ENCODE measurements at places on chromosomes 12 and 14.

GRCh38 chr14:95518045-95518751 is 1.7 kb upstream of the SYNE3 start:
- DNase-seq, result no peak

DNA sequence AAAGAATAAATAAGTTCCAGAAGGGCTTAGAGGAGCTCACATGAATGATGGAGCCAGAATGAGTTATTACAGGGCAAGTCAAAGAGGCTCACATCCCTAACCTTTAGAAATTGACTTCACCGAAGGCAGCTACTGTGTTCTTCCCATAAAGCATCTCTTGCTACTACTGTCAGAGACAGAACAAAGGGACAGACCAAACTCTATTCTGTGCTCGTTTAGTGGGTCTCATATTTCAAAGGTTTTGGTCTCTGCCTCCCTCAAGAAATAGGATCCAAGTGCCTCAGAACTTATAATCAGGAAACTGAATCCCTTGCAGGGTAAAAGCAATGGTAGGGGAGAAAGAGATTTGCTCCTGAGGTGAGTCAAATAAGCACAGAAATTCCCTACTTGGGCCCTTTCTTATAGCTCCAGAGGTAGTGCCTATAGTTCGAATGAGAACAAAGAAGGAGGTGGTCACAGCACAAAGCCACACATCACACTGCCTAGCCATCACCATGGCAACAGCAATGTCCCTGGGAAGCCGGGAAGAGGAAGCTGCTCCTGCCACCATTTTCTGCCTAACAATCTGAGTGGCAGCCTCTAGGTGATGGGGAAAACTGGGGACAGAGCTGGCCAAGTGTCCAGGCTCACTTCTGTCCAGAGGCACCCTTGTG is 294.9 kb downstream of the FOXN3 start:
- DNase-seq, result no peak

DNA sequence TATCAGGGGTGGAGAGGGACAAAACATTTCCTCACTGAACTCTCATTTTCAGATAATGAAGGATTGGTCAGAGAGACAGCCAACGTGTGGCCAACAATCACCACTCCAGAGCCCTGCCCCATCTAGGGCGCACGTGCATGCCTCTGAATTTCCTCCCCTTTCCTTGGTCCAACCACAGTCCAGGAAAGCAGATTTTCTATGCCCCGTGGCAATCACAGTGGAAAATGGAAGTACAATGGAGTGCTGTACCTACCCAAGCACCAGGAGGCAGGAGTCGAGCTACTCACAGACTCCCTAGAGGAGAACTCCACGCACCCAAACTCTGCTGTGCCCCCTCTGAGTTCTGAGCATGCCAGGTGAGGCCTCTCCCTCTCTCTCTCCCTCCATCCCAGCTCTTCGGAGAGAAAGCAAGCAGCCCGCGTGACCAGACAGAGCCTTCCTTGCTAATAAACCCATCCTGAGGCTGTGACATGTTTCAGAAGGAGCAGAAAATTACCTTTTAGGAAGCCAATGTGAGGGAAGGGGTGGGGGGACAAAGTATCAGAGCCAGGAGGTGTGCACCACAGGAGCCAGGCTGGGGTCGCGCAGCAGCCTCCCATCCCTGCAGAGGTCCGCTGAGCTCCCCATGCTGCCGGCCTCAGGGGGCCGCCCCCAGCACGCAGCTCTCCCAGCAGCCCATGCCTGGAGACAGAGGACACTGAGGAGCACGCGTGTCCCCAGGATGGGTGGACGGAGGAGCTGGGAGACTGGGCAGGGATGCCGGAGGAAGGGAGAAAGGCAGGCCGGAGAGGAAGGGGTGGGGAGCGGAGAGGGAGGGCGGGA is 73.4 kb downstream of the PITPNM2 start:
- no peak for DNase-seq

GRCh38 chr14:94227029-94227428 is 52.9 kb downstream of the PPP4R4 start:
- DNase-seq, result no peak

DNA sequence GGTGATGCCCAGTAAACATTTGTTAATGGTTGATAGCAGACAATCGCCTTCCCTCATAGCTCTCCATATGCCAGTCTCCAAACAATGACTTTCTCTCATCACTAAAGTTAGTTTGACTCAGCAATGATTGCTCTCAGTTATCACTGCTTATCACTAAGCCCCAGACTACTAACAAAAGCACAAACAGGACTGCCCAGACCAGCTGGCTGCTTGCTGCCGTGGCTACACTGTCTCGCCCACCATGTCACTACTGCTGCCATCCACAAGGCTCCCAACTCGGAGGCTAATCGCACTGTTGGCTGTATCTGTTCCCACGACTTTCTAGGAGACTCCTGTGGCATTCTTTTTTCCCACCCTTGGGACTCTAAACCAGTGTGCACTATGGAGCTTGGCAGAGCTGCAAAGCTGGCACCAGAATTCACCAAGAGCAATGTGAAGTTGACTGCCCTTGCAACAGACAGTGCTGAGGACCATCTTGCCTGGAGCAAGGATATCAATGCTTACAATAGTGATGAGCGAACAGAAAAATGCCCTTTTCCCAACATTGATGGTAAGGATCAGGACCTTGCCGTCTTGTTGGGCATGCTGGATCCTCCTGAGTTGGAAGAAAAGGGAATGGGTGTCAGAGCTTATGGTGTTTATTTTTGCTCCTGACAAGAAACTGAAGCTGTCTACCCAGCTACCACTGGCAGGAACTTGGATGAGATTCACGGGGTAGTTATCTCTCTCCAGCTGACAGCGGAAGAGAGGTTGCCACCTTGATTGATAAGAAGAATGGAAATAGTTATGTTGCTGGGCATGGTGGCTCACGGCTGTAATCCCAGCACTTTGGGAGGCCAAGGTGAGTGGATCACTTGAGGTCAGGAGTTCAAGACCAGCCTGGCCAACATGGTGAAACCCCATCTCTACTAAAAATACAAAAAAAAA is 27.1 kb upstream of the NR2C1 start:
- no peak for DNase-seq

DNA sequence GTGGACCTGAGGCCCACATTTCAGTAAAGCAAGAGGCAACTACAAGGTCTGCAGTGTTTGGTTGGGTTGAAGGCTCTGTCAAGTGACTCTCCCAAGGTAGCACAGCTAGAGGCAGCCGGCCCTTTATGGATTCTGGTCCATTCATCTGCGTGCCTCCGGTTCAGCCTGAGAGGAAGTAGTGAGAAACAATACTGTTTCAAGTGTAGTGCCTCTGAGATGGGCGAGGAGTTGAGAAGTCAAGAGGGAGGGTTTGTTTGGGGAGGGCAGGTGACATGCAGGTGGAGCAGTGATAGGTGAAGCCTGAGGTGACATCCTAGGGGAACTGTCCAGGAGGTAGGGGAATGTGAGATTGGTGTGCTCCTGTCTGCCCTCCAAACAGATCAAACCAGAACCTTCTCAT is 933.5 kb downstream of the VRK1 start:
- DNase-seq, result no peak

- DNase-seq, result no peak
Observed at GRCh38 chr12:12686925-12687324, 9.1 kb downstream of the GPR19 start.

DNA sequence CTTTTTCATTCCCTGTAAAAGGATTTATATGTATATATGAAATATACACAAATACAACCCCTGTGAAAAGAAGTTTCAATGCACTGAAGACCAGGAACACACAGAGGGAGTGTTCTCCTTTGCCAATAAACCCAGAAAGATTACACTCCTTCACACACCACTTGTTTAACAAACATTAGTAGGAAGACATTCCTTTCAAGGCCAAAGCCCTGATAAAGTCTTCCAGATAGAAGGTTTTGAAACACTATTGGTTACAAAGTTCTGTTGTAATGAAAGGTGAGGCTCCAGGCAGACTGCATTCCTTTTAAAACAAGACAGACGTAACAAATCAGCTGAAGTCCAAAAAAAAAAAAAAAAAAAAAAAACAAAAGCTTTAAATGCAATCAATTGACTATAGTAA is 81.0 kb downstream of the PTPN21 start:
- no peak for DNase-seq

- no peak for DNase-seq
Observed at GRCh38 chr12:57808351-57808750, 10.2 kb downstream of the AVIL start.

DNA sequence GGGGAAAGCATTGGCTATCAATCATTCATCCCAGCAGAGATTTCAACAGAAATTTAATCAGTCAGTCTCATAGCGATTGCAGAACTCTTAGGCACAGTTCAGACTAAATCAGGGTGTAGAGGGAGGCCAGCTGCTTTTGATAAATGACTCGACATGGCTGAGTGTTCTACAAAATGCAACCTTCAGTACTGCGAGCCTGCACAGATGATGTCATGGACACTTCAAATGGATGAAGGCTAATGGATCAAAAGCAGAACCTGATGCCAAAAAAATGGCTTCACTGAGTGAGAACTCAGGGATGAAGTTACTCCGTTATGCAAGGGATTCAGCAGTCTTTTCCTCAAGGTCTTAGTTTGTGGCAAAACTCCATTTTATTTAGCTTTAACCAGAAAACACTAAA is 167.3 kb downstream of the DACT1 start:
- DNase-seq, result no peak

GRCh38 chr12:51009056-51009440 is 17.1 kb downstream of the SLC11A2 start:
- peak; percentile 60 for DNase-seq

DNA sequence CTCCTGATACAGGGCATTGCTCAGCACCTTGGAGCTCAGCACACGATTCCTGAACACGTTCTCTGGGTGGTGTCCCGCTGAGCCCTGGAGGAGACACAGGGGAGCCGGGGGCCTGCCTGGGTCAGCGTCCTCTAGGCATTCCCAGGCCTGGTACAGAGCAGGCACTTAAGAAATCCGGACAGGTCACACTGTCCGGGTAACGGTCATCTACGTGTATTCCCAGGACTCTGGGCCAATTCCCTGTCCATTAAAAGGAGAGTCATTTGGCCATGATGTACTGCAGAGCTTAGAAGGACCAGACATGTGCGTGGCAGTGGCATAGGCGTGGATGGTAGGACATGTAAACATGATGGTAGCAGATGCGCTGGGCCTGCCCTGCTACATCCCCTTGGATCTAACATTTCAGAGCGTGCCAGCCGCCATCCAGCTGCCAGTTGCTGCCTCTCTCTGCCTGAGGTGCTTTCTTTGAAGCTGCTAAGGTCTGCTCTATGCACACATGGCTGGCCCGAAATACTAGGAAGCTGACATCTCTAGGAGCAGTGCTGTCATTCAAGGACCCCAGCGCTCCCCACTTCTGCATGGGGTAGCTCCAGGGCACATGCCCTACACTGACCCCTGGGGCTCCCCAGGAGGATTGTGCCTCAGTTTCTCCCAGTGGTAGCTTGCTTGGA is 273.1 kb upstream of the RTL1 start:
- no peak for DNase-seq

DNA sequence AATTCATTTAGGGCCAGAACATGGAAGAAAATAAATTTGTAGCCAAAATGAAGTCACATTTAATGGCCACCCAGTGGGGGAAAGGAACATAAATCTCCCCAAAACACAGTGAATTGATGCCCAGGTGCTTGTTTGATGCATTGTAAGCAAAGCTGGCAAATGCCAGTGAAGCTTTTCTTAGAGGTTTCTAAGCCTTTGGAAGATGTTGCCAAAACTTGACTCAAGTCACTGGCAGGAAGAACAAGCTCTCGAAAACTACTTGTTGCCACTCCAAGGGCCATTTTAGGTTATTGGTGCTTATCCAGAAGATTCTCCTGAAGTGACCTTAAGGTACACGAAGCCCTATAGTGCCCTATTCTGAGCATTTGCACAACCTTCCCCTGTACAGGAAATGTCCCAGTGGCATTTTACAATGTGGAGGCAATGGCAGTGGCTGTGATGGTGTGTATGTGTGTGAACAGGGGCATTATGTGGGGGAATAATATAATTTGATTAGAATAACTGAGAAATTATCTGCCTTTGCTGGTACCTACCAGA is 89.5 kb upstream of the NOVA1 start:
- no peak for DNase-seq

DNA sequence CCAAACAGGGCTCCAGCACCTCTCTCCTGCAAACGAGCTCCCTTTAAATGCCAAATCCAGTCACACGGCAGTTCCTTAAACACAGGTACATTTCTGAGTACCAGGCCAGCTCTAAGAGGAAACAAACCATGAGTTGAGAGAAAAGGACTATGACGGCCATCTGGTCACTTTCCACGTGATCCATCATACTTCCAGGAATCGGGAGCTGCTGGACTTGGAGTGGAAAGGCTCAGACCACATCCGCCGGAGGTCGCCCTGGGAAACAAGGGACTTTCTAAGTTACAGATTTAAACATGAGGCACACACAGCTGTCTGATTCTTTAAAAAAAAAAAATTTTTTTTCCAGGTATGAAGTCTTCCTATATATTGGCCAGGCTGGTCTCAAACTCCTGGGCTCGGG is 39.2 kb downstream of the ACADS start:
- DNase-seq, result no peak

DNA sequence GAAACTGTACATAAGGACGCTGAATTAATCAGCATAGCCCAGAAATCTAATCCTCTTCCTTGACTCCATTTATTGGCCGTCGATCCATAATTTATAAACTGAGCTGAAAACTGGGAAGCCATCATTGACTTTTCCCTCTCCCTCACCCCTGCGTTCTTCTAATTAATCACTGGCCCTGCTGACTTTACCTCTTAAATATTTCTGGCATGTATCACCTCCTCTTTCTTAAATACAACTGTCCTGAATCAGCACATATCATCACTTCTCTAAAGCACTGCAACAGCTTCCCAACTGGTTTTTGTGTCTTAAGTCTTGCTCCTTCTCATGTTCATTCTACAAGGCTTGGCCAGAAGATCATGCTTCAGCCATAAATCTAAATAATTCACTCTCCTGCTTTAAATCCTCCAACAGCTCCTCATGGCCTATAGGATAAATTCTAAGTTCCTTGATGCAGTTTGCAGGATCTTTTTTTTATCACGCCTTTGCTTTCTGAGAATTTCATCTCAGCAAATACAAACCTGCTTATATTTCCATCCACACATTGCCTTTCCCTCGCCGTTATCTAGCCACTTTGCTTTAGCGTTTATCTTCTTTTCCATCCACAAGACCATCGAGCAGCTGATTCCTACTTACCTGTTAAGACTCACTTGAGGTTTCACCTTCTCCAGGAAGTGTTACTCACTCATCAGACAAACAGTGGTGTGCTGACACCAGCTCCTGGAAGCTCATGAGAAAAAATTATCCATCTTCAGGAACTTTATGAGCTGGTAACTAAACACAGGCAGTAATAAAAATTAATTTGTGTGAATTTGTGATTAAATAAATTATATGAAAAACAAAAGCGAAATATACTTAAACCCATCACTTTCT is 295.6 kb upstream of the FLRT2 start:
- no peak for DNase-seq

GRCh38 chr14:54503486-54503885 is 6.2 kb upstream of the CGRRF1 start:
- no peak for DNase-seq

- DNase-seq, result no peak
Observed at GRCh38 chr12:4719821-4720636, at the start of gene GALNT8. Gene GALNT8 (plus strand): TSS chr12:4720400. CDS start chr12:4720678, 278 bp downstream.

GRCh38 chr14:89401761-89402160 is 15.3 kb downstream of the FOXN3 start:
- DNase-seq, result no peak

GRCh38 chr12:32533971-32534590 is 134.7 kb downstream of the FGD4 start:
- DNase-seq, result no peak

Data from activated T-cell treated with anti-CD3 and anti-CD28 coated beads, Interleukin-2, amount 50 U/mL, for 1 hour (primary cell).